Amniotic epithelial cell (primary cell): ENCODE measurements at places on chromosomes 11 and 22.
A peak's percentile ranks its signal among the peaks of the same experiment; 100 is the strongest.

- no peak for DNase-seq
These were observed 9.9 kb downstream of the RCOR2 start for GRCh38 chr11:63907063-63907462.

DNA sequence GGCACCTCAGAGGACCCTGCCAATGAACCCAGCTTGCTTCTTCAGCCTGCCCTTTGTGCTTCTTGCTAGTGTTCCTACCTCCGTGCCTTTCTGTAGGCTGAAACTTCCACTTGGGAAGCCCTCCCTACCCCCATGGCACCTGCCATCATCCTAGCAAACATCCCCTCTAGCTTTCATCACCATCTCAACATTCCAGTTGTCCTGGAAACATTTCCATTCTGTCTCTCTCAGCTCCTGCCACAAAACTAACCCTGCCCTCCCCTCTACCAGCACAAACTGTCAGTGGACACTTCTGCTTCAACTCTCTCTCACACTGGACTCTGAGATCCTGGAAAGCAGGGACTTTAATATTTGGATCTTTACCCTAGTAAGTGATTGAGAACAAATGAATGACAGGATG lies 525.8 kb upstream of the TENM4 start:
- DNase-seq, result no peak

GRCh38 chr11:79081471-79082031 lies 359.3 kb downstream of the TENM4 start:
- DNase-seq, result no peak

- DNase-seq, result no peak
These were observed 71.5 kb downstream of the LINC01488 start for GRCh38 chr11:69552951-69553350.

GRCh38 chr22:48103126-48103875 lies 1340.9 kb downstream of the TBC1D22A start:
- DNase-seq, result no peak

GRCh38 chr11:113193946-113194345 lies 120.4 kb upstream of the TTC12 start:
- peak; percentile 29 for DNase-seq

GRCh38 chr11:46353698-46354097 lies 6.4 kb downstream of the DGKZ start:
- peak; percentile 40 for DNase-seq

DNA sequence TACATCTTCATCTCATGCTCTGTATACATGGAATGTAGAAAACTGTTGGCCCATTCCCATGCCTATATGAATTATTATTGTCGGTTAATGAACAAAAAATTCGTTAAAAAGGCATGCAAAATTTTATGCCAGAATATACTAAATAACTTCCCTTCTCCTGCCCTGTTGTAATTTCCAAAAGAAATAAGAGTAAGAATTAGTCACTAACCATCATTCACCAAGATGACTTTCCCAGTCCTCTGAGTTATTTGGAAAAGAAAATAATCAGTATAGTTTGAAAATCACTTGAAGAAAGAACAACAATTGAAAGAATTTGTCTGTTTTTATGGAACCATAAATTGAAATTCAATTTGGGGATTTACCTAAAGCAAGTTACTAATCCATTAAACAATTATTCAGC lies 1149.1 kb upstream of the RAG2 start:
- no peak for DNase-seq

DNA sequence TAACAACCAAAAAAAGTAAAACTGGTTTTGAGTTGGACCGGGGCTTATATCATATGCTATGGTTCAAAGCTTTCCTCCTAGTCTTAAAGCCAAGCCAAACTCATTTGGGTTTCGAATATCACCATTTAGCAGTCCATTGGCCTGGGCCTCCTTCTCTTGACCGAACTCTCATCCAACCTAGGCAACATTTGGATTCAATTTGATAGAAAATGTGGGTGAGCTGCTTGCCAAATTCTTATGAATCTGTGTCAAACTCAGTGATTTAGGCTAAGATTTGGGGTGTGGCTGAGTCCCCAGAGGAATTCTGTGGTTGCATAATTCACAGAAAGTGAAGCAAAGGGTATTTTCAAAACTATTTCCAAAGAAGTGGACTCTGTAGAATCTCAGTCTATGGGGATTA lies 83.7 kb downstream of the BLID start:
- no peak for DNase-seq

- DNase-seq, result no peak
These were observed 7.0 kb downstream of the TIMM10B start for GRCh38 chr11:6488342-6488741.

DNA sequence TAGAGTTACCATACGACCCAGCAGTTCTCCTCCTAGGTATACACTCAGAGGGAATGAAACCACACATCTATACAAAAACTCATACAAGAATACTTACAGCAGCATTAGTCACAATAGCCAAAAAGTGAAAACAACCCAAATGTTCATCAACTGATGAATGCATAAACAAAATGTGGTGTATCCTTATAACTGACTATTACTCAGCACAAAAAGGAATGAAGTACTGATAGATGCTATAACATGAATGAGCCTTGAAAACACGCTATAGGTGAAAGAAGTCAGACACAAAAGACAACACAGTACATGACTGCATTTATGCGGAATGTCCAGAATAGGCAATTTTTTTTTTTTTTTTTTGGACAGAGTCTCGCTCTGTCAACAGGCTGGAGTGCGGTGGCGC lies 23.1 kb downstream of the NCAPD3 start:
- no peak for DNase-seq

DNA sequence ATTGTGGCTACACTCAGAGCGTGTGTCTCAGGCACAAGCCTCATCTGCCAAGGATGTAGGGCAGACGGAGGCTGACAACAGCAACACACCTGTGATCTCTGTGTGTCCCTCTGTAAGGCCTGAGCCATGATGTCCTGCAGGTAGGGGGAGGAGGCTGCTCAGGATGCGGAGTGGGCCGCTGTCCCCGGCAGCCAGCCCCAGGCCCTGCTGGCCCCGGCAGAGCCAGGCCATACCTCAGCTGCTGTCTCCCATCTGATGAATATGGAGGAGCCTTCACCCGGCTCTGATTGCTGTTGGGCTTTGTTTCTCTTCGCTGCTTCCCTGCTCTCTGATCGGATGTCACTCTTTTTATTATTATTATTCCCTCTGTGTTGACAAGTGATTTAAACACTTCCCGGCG lies 83.6 kb upstream of the NCAM1 start:
- no peak for DNase-seq

GRCh38 chr11:1178201-1178885 lies 20.6 kb downstream of the MUC5AC start:
- no peak for DNase-seq
